Putamen (tissue), 1 donor: ENCODE measurements at places on chromosomes 5 and 9.

DNA sequence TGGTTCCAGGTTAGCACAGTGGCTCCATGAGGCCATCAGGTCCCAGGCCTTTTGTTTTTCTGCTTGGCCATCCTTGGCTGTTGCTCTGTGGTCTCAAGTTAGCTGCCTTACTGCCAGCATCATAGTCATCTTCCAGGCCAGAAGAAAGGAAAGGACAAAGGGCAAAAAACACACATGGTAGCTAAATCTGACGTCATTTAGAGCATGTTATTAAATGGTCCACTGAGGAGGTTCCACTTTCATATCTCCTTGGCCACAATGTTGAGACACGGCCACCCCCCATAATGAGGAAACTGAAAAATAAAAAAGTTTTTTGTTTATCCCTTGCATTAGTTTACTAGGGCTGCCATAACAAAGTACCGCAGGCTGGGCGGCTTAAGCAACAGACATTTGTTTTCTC, 106.4 kb upstream of the NIPBL start:
- no peak for DNase-seq

DNA sequence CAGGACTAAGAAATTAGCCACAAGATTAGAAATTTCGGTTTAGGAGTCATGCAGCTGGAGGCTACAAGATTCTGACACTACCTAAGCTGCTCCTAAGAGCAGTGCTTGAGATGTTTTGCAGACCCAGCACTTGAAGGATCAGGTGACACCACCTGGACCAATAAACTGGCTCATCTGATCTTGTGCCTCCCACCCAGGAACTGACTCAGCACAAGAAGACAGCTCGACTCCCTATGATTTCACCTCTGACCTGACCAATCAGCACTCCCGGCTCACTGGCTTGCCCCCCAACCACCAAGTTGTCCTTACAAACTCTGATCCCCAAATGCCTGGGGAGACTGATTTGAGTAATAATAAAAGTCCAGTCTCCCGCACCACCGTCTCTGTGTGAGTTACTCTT, 170.4 kb downstream of the TTC39B start:
- DNase-seq = no peak

- no peak for DNase-seq
Observed at GRCh38 chr5:146894753-146895521, 16.4 kb upstream of the PPP2R2B start.

DNA sequence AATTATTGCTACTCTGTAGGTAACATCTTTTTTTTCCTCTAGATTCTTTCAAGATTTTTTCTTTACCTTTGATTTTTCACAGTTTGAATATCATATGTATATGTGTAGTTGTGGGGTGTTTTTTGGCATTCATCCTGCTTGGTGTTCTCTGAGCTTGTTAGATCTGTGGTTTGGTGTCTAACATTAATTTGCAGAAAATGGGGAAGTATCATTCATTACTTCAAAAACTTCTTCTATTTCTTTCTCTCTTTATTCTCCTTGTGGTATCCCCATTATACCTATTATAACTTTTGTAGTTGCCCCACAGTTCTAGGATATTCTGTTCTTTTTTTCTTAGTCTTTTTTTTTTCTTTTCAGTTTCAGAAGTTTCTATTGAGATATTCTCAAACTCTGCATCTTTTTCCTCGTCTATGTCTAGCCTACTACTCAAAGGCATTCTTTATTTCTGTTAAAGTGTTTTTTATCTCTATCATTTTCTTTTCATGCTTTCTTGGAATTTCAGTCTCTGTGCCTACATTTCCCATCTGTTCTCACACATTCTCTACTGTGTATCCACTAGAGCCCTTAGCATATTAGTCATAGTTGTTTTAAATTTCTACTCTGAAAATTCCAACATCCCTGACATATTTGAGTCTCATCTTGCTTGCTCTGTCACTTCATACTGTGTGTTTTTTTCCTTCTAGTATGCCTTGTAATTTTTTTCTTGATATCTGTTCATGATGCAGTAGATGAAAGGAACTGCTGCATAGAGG, 60.1 kb upstream of the GNA14 start:
- DNase-seq = no peak

- DNase-seq = no peak
Observed at GRCh38 chr5:59107692-59108091, 524.8 kb downstream of the RAB3C start.

DNA sequence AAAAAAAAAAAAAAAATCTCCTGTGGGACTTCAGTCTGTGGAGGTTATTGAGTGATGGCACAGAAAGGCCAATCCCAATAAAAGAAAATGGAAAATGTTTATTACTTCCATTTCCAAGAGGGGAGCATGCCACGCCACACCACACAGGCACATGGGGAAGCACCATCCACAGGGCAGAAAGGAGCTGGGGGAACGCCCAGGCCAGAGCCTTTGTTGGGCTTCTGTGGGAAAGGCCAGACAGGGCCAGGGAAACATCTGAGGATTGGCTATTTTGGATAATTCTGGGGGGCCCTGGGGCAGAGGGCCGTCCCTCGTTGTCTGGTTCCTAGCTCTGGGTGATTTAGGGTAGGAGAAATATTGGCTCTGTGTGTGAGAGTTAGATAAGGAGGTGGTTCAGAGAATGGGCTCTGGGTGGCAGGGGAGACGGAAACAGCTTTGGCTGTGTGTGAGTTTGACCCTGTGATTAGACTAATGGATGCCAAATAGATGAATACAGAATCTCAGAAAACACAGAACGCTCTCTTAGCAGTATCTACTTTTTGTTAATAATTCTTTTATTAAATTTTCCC, 49.0 kb upstream of the ABL1 start:
- DNase-seq = no peak

DNA sequence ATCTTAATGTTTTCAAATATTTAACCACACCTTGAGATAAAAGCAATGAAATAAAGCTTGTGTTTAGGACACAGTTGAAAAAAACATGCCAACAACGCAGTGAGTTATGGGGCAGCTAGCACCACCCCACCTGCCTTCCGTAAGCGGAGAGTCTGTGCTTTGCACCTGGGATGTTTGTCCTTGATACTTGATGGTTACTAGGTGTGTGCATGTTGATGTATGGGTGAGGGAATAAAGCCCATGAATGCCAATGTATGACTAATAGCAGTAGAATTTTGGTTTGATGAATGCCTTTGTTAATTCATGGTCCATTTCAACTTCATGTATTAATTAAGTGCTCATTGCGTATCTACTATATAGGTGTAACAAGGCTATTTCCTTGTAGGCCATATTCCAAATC, 74.0 kb downstream of the PCSK5 start:
- no peak for DNase-seq

GRCh38 chr5:71569748-71570509, 17.2 kb upstream of the MCCC2 start:
- DNase-seq = no peak

DNA sequence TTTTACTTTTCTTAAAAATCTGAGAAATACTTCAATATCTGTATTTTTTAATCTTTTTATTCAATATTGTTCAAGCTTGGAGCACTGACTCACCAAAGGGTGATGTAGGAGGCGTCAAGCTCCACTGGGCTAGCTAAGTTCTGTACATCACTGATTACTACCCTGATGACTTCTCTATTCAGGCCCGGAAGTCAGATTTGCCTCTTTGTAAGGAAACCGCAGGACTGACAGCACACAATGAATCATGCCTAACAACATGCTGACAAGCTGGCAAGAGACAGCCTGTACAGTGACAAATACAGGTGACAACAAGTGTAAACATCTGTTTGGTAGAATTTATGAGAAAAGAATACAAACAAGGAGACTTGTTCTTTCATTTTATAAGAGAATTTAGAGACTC, 627.9 kb upstream of the RORB start:
- DNase-seq = no peak

- no peak for DNase-seq
Observed at GRCh38 chr5:17415321-17415758, 82.7 kb upstream of the TAF11L2 start.

GRCh38 chr5:134090522-134090921, 24.0 kb upstream of the TCF7 start:
- no peak for DNase-seq

DNA sequence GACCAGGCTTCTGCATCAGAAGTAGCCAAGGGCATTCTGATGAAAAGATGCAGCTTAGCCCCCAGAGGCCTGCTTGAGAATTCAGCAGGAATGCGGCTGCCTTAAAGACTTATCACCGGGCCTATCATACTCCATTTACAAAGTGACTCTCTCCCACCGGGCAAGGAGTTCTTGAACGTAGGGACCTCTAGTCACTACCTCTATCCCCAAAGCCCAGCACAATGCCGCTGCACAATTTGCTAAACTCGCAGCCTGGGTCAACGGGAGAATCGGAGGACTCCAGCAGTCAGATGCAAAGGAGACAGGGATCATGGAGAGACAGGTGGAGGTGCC, 661 bp downstream of the PDCL start:
- no peak for DNase-seq

GRCh38 chr5:54610197-54610944, 92.8 kb downstream of the SNX18 start:
- DNase-seq = no peak

DNA sequence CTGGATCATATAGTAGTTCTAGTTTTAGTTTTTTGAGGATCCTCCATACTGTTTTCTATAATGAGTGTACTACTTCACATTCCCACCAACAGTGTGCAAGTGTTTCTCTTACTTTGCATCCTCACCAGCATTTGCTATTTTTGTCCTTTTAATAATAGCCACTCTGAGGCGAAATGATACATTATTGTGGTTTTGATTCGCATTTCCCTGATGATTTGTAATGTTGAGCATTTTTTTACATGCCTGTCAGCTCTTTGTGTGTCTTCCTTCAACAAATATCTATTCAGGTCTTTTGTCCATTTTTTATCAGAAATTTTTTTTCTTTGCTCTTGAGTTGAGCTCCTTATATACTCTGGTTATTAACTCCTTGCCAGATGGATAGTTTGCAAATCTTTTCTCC, 114.0 kb downstream of the ADAMTSL1 start:
- no peak for DNase-seq

DNA sequence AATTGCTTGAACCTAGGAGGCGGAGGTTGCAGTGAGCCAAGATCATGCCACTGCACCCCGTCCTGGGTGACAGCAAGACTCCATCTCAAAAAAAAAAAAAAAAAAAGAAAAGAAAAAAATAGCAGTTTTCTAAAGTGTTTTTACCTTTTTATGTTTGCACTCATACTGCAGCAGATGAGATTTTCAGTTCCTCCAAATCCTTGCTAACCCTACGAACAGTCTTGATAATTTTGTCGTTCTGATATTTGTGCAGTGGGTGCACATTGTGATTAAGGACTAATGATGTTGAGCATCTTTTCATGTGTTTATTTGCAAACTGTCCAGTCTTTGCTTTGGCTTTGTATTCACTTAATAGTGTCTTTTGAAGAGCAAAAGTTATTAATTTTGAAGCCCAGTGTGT, 42.9 kb downstream of the ZCCHC7 start:
- DNase-seq = no peak

- DNase-seq = no peak
Observed at GRCh38 chr5:1660001-1660400, 136.2 kb upstream of the LPCAT1 start.

GRCh38 chr5:96157077-96157780, 195.6 kb upstream of the ELL2 start:
- no peak for DNase-seq

GRCh38 chr9:17477816-17478215, 101.0 kb upstream of the SH3GL2 start:
- DNase-seq = no peak

GRCh38 chr9:110168486-110168885, 39.5 kb downstream of the C9orf152 start:
- DNase-seq = no peak

DNA sequence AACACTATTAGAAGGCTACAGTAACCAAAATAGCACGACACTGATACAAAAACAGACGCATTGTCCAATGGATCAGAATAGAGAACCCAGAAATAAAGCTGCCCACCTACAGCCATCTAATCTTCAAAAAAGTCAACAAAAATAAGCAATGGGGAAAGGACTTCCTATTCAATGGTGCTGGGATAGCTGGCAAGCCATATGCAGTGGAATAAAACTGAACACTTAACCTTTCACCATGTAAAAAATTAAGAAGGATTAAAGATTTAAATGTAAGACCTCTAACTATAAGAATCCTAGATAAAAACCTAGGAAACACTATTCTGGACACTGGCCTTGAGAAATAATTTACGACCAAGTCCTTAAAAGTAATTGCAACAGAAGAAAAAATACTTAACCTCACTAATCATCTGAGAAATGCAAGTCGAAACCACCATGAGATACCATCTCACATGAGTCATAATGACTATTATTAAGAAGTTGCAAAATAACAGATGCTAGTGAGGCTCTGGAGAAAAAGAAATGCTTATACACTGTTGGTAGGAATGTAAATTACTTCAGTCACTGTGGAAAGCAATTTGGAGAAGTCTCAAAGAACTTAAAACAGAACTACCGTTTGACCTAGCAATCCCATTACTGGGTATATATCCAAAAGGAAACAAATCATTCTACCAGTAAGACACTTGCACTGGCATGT, 203.3 kb upstream of the CDH9 start:
- no peak for DNase-seq

DNA sequence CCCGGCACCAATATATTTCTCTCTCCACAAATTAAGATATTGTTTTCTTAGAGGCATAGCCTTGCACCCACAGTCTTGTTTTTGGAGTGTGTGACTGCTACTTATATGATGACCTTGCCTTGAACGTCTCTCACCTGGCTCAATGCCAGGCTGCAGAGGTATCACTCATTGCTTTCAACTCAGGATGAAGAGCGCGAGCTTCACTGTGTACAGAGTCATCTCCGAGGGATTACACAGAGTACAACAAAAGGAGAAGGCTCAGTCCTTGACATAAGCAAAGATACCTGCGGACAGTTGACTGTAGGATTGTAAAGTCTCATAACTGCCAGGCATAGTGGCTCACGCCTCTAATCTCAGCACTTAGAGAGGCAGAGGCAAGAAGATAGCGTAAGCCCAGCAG, 53.8 kb downstream of the CD180 start:
- no peak for DNase-seq

GRCh38 chr9:27719711-27720110, 146.4 kb upstream of the C9orf72 start:
- no peak for DNase-seq

GRCh38 chr5:178145965-178146820, 7.5 kb downstream of the NHP2 start:
- peak; percentile 34 for DNase-seq

GRCh38 chr5:112885001-112885400, 23.9 kb downstream of the SRP19 start:
- peak; percentile 53 for DNase-seq
